ENCODE measurements at places on chromosomes 7 and 10.

DNA sequence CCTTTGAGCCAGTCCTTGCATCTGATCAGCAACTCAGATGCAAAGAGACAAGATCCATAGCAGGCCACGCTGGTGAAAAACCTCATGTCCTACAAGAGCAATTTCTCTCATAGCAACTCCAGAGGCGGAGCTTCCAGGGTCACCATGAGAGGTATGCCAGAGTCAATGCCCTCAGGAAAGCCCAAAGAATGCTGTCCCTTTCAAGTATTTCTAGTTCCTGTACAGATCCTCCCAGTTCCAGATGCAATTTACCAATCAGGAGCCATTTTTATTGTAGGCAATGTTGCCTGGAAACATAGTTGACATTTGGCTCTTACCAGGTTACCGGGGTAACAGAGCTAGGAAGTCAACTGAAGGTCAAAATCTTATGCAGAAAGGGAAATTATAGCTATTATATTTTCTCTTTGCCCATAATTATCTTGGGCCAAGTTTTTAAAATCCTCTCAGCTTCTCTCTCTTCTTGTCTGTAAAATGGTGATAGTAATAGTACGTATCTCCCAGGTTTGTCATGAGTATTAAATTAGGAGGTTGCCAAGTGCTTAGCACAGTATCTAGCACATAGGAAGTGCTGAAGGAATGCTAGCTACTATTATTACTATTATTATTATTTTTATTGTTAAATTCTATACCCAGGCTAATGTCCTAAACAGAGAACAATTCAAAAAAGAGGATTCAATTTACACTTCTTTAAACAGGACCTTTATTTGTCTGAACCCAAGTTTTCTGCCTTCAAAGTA, 46.3 kb upstream of the TM9SF3 start:
- no peak for DNase-seq

- DNase-seq, result no peak
Observed at GRCh38 chr10:100340948-100341847, 5.8 kb upstream of the SCD start.

- no peak for DNase-seq
Observed at GRCh38 chr7:26659121-26659520, 205.3 kb downstream of the SKAP2 start.

DNA sequence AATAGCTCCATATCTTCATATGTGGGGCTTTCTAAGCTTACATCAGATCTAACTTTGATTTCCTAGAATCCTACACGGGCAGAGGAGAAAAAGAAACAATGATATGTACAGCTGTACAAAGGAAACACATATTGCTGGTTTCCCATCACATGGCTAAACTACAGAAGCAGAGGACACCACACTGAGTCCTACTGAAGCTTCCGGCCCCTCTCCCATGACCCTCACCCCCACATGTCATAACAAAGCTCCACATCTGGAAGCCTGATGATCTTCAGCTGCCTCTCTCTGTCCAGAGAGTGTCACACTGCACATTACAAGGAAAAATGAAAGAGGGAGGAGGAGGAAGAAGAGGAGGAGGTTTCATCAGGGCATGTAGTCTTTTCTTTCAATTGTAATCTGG, 14.0 kb downstream of the SLC16A12 start:
- no peak for DNase-seq

DNA sequence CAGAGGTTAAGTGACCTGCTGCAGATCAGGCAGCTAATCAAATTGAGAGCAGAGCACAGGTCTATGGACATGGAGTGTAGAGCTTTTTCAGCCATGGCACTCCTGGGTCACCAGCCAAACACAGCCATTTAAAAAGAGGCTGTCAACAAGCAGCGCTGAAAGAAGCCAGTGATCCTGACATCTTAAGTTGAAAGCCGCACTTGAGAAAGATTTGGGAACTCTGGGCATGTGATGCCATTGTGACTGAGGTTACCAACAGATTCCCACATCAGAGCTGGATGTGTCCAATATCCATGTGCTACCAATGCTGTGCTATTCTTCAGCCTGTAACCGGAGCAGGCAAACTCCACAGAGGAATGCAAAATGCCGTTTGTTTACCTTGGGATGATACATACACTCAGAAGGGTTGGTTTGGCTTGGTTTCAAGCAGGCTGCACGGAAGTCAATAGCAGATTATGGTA, 56.2 kb upstream of the ABLIM1 start:
- no peak for DNase-seq

GRCh38 chr7:151244196-151244840, 4.2 kb downstream of the SMARCD3 start:
- peak; percentile 70 for DNase-seq

GRCh38 chr10:86674912-86675311, 6.6 kb downstream of the LDB3 start:
- no peak for DNase-seq

DNA sequence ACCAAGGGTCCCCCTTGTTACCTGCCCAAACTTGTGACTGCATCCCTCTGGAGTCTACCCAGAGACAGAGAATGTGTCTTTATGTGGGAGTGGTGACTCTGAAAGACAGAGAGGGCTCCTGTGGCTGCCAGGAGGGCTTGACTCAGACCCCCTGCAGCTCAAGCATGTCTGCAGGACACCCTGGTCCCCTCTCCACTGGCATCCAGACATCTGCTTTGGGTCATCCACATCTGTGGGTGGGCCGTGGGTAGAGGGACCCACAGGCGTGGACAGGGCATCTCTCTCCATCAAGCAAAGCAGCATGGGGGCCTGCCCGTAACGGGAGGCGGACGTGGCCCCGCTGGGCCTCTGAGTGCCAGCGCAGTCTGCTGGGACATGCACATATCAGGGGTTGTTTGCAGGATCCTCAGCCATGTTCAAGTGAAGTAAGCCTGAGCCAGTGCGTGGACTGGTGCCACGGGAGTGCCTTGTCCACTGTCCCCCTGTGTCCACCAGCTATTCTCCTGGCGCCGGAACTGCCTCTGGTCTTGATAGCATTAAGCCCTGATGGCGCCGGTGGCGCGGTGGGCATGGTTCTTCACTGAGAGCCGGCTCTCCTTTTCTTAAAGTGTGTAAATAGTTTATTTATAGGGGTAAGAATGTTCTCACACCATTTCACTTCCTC, 19.4 kb upstream of the SH2D4B start:
- no peak for DNase-seq

DNA sequence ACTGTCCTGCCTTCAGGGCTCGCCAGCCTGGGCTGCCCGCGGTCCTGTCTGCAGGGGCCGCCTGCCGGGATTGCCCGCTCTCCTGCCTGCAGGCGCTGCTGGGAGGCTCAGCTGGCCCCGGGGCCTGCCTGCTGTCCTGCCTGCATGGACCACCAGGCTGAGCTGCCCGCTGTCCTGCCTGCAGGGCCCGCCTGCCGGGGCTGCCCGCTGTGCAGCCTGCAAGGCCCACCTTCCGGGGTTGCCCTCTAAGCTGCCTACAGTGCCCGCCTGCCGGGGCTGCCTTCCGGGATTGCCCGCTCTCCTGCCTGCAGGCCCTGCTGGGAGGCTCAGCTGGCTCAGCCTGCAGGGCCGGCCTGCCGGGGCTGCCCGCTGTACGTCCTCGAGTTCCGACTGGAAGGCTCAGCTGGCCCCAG, 164.4 kb downstream of the GLRX3 start:
- no peak for DNase-seq

DNA sequence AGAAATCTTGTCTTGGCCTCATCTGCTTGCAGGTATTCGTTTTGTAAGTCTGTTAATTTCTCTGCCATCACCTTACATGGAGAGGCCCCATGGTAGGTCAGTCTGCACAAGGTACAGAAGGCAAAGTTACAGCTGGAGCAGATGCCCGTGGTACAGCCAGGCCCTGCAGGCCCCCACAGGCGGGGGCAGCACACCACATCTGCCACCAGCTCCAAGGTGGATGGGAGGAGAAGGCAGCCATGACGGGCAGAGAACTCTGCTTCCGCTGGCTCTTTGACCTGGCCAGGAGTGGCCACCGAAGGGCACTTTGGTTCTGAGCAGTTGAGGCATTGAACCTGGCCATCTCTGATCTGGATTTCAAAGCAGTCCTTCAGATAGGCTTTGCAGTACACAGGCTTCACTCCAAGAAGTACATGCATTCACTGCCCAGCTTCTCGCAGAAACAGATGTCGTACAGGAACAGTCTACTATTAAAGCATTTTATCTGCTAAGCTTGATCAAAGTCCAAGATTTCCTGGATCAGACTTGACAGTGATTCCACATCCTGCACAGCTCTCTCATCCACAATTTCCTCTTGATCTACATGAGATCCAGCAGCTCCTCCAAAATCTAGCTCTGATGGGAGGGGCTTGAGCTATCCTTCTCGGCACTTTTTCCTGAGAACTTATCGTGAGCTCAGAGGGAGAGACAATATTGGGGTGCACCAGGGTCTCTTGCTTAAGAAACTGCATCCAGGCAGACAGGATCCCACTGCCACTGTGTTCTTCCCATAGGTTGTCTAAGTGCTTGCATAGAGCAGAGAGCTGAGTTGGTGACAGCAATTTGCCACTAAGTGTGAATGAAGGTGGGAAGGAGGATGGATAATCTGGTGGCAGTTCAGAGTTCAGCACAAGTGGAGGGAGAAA, 120.7 kb downstream of the TRRAP start:
- DNase-seq, result no peak

GRCh38 chr10:11678074-11678793, 63.9 kb upstream of the ECHDC3 start:
- no peak for DNase-seq

DNA sequence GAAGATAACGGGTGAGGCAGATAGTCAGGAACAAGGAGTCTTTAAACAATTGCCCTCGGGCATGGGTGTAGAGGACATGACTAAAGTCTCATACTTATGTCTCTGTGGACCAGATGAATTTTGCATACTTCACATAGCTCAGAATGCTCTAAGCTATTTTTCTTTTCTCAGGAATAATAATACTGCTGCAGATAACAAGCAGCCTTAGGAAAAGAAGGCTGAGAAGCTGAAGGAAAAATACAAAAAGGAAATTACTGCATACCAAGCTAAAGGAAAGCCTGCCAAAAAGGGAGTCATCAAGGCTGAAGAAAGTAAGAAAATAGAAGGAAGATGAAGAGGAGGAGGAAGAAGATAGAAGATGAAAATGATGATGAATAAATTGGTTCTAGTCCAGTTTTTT, 13.4 kb upstream of the ERCC6 start:
- no peak for DNase-seq

DNA sequence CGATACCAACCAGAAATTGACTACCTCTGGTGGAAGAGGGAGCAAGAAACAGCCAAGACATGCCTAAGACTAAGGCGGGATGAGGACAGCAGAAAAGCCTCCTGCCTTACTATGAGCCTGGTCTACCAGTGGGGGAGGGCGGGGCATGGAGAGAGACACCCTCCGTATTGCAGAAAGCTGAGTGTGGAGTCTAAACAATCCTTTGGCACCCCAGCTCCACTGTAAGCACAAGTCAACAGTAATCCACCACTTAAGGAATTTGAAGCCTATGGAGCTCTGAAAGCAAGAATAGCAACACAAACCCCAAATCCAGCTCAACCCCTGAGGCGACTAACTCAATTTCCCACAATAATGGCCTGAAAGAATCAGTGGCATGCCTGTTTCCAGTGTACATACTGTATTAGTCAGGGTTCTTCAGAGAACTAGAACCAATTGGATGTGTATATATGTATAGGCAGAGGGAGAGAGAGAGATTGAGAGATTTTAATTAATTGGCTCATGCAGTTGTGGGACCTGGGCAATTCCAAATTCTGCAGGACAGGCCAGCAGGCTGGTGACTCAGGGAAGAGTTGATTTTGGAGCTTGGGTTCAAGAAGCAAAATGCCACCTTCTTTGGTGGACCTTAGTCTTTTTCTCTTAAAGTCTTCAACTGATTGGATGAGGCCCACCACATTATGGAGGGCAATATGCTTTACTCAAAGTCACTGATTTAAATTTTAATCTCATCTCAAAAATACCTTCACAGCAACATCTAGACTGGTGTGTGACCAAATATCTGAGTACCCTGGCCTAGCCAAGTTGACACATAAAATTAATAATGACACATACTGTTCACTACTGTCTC, 13.5 kb downstream of the PPIF start:
- no peak for DNase-seq

DNA sequence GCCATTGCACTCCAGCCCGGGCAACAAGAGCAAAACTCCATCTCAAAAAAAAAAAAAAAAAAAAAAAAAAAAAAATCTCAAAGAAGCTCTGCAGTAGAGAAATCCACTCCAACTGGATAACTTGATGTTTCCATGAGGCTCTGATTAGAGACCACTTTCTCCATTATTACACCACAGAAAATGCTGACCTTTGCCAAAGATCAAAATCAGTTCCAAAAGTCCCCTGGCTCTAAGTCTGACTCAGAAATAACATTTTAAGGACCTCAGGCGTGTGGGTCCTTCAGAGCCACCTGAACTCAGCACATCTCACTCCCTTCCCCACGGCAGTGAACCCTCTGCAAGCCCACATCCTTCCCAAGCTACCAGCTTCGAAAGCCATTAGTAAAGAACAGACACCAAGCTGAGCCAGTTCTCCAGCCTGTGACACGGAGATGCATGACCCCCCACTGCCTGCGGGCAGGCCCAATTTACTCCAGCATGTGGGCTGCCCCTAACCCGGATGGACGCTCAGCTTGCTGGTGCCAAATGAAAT, 13.8 kb upstream of the TMEM120A start:
- no peak for DNase-seq

DNA sequence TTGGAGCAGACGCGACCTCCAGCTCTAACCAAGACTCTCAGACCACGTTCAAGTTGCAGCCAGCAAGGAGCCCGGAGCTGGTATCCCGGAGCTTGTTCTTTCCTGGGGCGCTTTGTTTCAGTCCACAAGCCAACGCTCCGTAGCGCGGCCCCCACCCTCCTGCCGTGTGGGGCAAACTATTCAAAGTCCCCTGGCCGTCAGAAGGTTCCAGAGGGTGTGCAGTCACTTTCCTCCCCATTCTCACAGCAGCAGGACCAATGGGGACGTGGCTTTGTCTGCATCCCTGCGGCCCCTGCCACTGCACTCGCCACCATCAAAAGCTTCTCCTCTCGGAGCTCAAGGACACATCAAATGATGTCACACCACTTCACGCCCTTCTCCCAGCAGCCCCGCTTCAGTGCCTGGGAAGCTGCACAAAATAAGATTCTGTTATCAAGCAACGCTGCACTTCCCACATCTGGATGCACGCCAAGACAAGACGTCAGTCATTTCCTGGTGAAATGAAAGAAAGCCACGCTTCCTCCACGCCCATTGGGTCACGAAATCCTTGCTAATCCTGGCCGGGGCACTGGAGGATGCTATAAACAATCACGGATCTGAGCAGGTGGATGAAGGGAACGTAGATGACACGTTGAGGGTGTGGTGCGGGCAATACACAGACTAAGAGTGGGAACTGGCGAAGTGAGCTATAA, 348.2 kb downstream of the PTPRN2 start:
- DNase-seq, result no peak

- DNase-seq, result no peak
Observed at GRCh38 chr10:34045571-34046190, 711.2 kb upstream of the NRP1 start.

Measured in hematopoietic multipotent progenitor cell treated with erythropoietin and hydrocortisone succinate and interleukin-3 and kit ligand, for 15 days (in vitro differentiated cells).